ENCODE measurements at places on chromosomes 5 and 9.

GRCh38 chr5:62077823-62078550 lies 228.0 kb upstream of the KIF2A start:
- no peak for DNase-seq

DNA sequence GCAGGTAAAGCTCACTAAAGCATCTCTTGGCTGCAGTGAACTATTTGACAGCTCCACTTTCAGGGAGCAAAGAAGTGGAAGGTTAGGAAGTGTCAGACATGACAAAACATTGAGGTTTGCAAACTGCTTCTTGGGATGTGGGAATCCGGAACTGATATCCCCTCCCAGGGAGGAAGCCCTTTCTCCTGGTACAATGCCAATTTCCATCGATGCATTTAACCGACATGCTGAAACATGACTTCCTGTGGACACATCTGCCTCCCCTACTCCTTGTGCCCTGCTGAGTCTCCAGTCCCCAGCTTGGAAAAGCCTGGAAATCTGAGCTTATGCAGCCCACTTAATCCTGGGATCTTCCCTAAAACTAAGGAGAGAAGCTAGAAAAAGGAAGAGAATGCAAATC lies 323.1 kb upstream of the DAP start:
- DNase-seq, result no peak

- DNase-seq, result no peak
Observed at GRCh38 chr9:120659676-120660075, 54.6 kb downstream of the MEGF9 start.

DNA sequence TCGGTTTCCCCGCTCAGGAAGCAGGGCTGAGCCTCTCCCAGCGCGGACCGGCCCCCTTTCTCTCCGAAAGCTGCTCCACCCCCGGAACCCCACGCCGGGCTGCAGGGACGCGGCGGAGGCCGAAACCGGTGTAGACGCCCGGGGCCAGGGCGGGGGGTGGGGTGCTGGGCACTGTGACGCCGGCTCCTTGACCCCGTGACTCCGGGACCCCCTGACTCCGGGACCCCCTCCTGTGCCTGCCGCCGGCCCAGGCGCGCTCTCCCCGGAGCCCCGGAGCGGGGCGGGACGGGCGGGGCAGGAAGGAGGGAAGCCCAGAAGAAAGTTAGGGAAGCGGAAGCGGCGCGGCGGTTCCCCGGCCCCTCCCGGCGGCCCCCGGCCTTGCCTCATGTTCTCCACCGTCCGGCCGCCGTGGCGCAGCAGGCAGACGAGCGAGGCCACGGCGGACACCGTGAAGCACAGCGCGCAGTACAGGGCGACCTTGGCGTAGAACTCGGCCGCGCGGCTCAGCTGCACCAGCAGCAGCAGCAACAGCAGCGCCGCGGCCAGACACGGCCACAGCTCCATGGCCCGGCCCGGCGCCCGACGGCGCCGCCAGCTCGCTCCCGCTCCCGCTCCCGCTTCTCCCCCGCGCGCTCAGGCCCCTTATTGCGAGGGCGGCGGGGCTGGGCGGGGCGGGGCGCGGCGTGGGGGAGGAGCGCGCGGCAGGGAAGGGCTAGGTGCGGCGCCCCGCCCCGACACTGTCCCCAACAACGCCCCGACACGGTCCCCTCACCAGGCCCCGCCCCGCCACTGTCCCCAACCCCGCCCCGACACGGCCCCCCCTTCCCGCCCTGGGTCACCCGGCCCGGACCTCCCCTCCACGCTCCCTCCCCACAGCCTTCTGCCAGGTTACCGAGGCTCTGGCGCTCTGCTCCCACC lies at the start of gene AGPAT2:
AGPAT2 (minus strand) TSS at position 664 of the 918 bp plus-strand sequence; CDS start at position 564, 100 bp downstream.
- peak; percentile 67 for DNase-seq

DNA sequence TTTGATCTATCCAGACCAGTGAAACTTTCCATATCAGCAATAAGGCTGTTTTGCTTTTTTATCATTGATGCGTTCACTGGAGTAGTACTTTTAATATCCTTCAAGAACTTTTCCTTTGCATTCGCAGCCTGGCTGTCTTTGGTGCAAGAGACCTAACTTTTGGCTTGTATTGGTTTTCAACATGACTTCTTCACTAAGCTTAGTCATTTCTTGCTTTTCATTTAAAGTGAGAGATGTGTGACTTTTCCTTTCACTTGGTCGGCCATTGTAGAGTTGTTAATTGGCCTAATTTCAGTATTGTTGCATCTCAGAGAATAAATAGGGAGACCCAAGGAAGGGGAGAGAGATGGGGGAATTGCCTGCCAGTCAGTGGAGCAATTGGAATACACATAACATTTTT lies 26.4 kb upstream of the CMYA5 start:
- DNase-seq, result peak; percentile 54

- DNase-seq, result peak; percentile 91
Observed at GRCh38 chr5:154214371-154215106, 24.0 kb downstream of the GALNT10 start.

- no peak for DNase-seq
Observed at GRCh38 chr9:316382-316965, 101.8 kb downstream of the DOCK8 start.

DNA sequence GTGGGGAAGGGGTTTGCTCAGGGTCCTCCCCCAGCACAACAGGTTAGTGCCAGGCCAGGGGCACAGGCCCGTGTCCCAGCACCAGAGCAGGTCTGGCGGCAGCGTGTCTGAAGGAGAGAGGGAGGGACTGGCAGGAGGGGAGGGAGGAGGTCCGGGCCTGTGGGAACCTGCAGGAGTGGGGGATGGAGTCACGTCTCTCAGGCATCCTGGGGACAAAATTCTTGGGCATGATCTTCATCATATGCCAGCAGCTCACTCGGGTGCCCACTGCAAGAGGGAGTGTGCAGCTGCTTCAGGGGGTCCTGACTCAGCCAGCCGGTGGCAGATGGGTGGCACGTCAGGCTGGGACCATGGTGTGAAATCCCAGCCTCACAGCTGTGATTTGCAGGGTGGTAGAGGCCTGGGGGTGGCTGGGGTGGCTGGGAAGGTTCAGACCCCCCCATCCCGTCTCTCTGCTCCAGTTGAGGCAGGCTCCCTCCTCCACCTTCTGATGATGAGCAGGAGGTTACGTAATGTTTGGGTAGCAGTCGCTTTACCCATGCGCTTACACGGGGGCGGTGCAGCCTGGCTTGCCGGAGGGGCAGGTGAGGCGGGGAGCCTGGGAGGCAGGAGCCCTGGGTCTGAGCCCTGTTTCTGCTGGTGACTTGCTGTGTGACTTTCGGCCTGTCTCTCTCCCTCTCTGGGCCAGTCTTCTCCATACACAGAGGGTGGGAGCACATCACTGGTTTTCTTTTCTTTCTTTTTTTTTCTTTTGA lies 40.5 kb downstream of the NCS1 start:
- no peak for DNase-seq

DNA sequence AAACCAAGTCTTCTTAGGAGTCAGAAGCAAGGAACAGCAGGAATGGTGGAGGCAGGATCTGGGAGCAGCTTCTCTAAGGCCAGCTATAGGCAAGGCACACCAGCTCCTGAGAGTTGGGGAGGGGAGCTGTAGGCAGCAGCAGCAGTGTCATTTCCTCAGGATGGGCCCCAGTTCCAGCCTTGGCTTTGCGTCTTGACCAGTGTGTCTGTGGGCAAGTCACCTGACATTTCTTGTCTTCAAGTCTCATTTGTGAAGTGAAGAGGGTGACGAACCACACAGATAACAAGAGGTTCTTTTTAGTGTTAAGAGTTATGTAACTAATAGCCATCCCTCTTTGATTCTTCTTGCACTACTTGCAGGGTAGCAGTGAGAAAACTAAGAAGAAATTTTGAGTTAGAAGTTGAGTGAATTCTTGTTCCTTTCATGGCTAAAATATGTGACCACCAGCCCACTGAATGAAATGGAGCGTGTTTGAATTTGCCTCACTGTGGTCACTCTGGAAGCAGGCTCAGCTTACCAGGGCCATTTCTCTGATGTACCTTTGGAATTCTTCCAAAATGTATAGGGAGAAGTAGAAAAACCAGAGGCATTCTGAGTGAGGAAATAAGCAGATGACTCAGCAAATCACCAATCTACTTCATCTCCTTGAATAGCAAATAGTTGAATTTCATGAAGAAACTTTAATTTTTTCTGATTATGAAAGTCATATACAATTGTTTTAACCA lies 42.4 kb downstream of the RHOBTB3 start:
- no peak for DNase-seq

DNA sequence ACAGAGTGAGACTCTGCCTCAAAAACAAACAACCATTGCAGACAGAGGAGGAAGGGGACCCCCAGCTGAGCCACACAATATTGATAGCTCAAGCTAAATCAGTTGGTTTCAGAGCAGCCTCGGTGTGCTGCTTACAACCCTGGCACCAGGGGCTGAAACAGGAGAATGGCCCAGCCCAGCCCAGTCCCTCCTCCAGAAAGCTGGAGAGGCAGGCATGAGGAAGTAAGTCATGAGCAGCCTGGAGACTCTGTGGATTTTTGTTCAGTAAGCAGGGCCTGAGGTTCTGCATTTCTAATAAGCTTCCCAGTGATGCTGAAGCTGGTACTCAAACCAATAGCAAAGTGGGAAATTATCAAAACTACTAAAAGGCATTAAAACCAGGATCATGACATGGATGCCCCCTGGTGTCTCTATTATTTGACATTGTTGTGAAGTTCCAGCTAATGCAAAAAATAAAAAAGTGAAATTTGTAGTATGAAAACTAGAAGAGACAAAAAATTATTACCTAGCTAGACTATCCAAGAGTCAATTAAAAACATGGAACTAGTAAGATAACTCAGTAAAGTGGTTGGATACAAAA lies 14.2 kb downstream of the PRRT1B start:
- no peak for DNase-seq

DNA sequence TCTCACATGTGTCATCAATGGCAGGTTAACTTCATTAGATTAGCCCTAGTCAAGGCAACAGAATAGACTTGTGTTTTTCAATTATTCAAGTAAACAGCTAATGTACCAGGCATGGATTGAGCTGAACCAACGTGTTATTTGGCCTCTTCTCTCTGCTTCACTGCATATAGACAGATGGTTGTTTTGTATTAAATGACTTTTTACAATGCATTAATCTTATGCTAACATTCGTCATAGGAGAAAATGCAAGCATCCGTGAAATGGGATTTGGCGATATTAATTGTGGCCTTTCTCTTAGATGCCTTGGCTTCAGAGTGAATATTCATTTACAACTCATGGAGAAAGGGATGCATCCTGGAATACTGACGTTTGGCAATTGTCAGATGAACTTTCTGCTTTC lies 208.0 kb downstream of the KCTD16 start:
- DNase-seq, result no peak

DNA sequence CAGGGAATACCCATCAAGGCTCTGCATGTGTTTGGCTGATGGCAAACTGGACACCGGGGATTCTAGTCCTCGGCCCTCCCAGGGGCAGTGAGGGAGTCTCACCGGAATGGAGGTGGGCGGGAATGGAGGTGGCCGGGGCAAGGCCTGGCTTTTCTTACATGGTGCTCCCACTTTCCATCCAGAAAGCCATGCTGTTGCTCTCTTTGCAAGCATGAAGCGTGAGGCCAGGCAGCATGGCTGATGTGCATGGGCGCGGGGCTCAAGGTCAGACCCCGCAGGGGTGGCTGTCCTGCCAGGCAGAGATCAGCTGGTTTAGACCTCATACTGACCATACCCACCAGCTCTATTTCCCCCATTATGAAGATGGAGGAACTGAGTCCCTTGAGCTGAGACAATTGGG lies 108.0 kb upstream of the PHYKPL start:
- no peak for DNase-seq
